ENCODE measurements at places on chromosomes 16 and 17.

GRCh38 chr17:47789611-47790561 lies 31.7 kb downstream of the OSBPL7 start:
- DNase-seq, result peak; percentile 60

DNA sequence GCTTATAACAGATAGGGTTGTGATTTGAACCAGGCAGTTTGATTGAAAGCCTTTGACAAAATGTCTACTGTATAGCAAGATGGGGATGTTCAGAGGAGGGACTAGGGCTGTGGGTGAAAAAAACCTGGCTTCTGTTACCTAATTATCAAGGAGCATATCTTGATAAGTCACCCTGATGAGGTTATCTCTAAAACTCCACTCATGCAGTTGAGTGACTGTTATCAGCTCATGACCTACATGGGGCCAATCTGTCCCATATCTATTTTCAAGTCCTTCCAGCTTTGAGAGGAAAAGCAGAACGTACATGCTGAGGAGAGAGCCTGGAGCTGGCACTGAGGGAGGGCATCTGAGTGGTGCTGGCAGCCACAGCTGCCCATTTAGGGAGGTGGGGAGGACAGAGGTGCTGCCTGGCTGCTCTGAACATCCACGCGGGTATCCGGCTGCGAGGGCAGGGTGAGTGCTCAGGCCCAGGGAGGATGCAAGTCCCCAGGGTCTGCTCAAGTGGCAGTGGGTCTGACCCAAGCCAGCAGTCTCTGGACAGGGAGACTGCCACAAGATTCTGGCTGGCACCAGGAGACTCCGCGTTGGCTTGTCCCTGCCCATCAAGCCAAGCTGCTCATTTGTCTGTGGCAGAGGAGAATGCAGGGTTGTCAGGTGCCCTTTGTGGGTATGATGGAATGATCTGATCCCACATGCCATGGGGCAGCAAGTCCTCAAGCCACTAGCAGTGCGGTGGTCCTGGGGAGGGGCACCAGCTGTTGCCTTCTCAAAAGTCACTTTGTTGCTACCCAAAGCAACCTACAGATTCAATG lies 29.2 kb downstream of the ATPAF2 start:
- no peak for DNase-seq

- DNase-seq, result no peak
These were observed 30.9 kb downstream of the SOCS1 start for GRCh38 chr16:11224894-11225676.

GRCh38 chr16:66223176-66223780 lies 143.2 kb upstream of the CDH5 start:
- DNase-seq, result no peak

DNA sequence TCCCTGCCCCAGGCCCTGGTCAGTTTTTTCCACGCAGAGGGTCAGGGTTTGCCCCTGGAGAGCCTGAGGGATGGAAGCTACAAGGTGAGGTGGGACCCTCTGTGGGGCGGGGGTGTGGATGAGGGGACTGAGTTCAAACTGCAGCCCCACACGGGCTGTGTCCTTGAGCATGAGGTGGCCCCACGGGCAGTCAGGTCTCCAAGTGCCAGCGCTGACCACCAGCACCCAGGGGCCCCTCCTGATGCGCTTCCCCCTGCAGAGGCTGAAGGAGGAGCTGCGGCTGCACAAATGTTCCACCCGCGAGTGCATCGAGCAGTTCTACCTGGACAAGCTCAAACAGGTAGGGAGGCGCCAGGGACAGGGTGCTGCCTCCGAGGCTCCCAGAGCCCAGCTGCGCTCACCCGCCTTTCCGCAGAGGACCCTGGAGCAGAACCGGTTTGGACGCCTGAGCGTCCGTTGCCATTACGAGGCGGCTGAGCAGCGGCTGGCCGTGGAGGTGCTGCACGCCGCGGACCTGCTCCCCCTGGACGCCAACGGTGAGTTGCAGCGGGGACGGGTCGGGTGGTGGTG lies 4.3 kb downstream of the TSR3 start:
- DNase-seq, result no peak

DNA sequence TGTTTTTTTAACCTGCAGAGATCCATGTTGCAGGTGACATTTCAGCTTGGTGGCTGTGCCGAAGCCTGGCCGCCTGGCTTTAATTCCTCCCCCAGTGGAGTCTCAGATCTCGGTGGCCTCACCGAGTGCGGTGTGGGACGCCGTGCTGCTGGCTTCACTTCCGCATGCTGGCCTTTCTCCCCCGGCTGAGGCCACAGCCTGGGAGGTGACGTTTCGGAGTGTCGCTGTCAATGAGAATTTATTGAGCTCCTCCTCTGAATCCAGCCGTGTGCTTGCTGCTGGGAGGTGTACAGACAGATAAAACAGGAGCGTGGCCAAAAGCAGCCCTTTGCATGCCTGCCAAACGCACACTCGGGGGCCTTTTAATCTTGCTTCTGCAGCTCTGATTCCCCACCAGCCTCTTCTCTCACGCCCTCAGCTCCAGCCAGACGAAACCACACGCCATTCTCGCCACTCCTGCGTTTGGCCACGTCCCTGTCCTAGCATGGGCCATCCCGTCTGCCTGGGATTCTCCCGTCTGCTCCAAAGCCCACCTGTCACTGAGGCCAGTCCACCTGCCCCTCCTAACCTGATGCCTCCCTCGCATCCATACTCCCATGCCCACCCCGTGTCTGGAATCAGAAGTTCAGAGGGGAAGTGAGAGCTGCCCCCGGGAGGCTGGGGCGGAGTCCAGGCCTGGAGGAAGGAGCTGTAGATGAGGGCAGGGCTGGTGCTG lies 3.6 kb downstream of the GSE1 start:
- DNase-seq, result no peak

- DNase-seq, result no peak
These were observed 194.5 kb upstream of the CDH13 start for GRCh38 chr16:82432261-82432660.

DNA sequence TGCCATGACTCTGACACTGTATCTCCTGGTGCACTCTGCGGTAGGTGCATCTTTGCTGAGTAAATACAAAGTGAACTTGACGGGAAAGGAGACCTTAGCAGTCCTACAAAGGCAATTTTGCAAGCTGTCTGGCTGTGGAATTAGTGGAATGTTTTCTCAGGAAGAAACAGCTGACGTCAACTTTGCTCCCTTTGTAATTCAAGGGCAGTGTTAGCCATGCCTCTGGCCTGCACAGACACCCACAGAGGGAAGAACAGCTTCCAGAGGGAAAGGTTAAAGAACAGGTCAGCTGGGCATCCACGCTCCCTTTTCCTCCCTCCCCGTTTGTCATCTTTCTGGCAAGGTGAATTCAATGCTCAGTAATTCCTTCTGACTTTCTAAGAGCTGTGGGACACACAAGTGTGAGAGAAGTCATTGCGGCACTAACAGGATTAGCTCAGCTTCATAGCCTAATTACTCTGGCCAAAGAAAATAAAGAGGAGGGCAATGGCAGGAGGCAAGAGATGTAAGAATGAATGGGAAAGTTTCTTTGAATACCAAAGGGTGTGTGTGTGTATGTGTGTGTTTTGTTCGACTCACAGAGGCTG lies 476.9 kb upstream of the GOT2 start:
- DNase-seq, result peak; percentile 1

GRCh38 chr17:17750881-17751280 lies 69.6 kb downstream of the RAI1 start:
- DNase-seq, result no peak

GRCh38 chr16:11491524-11491923 lies 95.2 kb downstream of the LITAF start:
- DNase-seq, result no peak

DNA sequence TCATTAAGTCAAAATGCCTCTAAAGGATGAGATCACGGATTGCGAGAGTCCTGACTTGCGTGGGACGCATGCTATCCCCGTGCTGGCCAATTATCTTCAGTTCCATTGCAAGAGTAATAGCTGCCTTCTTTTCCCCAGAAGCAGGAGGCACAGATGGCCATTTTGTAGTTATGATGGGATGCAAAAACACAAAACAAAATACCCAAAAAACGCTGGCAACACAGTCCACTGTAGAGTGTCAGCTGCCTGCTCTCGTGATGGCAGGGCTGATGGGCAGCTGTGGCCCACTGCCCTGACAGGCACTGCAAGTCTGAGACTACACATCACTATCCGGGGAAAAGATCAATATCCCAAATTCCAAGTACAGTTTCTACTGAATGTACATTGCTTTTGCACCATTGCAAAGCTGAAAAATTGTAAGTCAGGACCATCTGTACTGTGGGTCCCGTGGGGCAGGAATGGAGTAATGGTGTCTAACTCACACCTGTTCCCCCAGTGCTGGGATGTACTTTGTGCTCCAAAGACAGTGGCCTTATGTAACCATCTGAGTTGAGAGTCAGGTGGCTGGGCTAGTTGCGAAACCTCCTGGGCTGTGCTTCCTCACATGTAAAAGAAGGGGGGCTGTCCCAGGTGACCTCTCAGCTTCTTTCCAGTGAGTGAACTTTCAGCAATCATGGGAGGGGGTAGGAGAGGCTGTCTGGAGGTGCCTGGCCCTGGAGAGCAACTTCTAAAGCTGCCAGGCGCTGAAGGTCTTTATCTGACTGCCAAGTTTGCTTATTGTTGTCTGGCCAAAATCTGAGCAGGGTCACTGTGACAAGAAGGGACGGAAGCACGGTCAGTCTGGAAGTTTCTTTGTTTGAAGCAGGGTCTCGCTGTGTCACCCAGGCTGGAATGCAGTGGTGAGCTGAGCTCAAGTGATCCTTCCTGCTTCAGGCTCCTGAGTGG lies 4.7 kb downstream of the SLC47A1 start:
- peak; percentile 49 for DNase-seq

GRCh38 chr17:16915752-16916556 lies 56.0 kb downstream of the TNFRSF13B start:
- peak; percentile 63 for DNase-seq

GRCh38 chr17:55601874-55602364 lies 90.7 kb upstream of the SMIM36 start:
- peak; percentile 23 for DNase-seq

GRCh38 chr16:17204644-17205043 lies 266.1 kb downstream of the XYLT1 start:
- DNase-seq, result no peak

- DNase-seq, result no peak
These were observed 192.2 kb upstream of the WSCD1 start for GRCh38 chr17:5877948-5878347.

DNA sequence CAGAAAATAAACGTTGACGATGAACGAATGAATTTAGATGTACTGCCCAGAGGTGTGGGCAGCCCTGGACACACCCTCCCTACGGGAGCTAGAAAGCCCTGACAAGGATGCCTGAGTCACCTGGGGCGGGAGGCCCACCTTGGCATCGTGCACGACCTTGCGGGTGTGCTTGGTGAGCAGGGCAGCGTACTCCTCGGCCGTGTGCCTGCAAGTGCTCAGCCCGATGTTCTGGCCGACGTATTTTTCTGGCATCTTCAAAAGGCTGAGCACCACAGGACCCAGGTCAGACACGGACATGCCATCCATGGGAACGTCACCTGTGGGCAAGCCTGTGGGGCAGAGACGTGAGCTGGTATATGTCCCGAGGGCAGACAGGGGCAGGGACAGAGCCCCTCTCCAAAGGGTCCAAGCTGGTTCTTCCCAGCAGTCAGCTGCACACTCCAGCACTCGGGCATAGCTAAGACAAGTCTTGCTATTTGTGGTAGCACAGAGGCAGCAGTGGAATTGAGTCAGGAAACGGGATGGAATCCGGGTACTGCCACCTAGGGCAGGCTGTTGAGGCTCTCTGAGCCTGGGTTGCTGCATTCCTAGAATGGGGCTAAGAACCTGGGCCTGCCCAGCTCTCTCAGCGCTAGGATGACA lies 10.8 kb downstream of the NMRAL1 start:
- no peak for DNase-seq

- DNase-seq, result no peak
These were observed at the start of gene CCL3 for GRCh38 chr17:36089888-36090836. CCL3 (minus strand) TSS chr17:36090143; CDS start chr17:36090058, 85 bp downstream.

- DNase-seq, result no peak
These were observed 19.6 kb upstream of the SREBF1 start for GRCh38 chr17:17856386-17856785.

DNA sequence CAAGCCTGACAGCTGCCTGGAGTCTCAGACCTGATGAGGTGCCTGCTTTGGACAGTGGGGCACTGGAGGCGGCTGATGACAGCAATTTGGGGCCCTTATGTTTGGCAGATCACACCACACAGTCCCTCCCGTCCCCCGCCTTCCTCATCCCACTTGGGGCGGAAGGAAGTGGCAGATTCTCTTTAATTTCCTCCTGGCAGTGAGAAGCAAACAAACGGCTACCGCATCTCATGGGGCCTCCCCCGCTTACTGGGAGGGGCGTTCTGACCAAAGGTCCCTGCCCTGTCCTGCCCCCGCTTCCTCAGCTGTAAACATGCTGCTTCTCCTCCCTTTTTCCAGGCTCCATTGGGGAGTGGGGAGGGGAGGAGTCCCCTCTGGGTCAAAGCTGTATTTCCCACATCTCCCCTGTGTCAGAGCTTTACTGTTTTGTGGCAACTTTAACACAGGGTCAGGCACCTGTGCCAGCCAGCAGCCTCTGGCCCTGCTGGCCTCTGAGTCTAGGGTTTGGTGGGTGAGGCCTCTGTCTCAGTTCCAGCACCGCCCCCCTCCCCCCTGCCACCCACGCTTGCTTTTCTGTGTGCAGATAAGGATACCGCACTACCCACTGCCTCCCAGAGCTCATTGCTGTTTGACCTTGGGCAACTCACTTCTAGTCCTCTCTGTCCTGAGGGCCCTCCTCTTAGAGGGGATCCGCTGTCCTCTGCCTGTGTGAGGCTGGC lies 5.4 kb upstream of the NFATC3 start:
- no peak for DNase-seq

GRCh38 chr17:70484496-70484895 lies 315.2 kb downstream of the KCNJ2 start:
- no peak for DNase-seq

GRCh38 chr16:86909359-86910160 lies 331.2 kb downstream of the FOXL1 start:
- no peak for DNase-seq

- DNase-seq, result no peak
These were observed 418.6 kb downstream of the TOX3 start for GRCh38 chr16:52128361-52128760.

DNA sequence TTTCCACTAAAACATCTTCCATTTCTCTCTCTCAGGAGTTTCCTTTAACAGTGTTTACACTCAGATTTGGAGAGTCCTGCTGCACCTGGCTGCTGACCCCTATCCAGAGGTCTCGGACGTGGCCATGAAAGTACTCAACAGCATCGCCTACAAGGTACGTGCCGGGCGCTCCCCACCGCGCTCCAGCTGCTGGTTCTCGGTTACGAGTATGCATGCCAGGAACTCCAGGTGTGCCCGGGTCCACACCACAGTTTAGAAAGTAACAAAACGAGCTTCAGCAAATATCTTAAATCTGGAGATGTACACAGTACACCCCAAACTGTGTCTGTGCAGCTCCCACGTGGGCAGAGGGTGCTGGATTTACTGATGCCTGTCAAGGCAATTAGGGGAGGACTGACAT lies 82.9 kb upstream of the CHMP6 start:
- no peak for DNase-seq

GRCh38 chr16:47047524-47048203 lies 74.2 kb upstream of the DNAJA2 start:
- DNase-seq, result no peak

DNA sequence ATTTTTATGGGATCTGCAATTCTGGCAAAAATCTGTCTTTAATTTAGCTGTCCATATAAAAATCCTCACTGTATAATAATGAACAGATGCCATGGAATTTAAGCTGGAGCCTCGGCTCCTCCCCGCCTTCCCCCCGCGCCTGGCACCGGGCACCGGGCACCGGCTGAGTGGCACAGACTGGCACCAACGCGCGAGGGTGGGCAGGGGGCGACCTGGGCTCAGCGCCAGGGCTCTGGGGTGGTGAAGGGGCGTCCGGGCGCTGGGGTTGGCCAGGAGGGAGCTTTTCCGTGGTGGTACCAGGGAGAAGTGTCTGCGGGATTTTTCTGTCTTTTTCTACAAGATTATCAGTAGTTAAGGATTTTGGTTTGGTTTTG lies 9.1 kb downstream of the NEUROD2 start:
- no peak for DNase-seq

Data from cardiac muscle cell (in vitro differentiated cells and primary cell).